Stimulated activated CD8-positive, alpha-beta memory T cell treated with anti-CD3 and anti-CD28 coated beads, Interleukin-4, amount 100 ng/mL, for 1 hour (primary cell): ENCODE measurements at places on chromosomes 7 and 10.
A peak's percentile ranks its signal among the peaks of the same experiment; 100 is the strongest.

DNA sequence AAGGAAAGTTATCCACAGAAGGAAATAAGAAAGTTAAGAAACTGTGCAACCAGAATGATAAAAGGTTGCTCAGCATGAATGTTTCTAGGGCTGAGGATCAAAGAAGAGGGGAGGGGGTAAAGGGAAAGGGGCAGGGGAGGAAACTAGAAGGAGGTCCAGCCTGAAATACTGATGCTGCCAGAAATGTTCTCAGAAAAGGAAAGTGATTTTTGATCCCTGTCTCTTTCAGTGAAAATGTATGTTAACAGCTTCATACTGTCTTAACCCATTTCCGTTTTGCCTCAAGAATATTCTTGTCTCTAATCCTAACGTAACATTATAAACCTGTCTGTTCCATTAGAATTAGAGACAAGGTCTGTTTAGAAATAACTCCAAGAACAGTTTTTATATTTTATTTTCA is 49.6 kb downstream of the NEBL start:
- DNase-seq = no peak

DNA sequence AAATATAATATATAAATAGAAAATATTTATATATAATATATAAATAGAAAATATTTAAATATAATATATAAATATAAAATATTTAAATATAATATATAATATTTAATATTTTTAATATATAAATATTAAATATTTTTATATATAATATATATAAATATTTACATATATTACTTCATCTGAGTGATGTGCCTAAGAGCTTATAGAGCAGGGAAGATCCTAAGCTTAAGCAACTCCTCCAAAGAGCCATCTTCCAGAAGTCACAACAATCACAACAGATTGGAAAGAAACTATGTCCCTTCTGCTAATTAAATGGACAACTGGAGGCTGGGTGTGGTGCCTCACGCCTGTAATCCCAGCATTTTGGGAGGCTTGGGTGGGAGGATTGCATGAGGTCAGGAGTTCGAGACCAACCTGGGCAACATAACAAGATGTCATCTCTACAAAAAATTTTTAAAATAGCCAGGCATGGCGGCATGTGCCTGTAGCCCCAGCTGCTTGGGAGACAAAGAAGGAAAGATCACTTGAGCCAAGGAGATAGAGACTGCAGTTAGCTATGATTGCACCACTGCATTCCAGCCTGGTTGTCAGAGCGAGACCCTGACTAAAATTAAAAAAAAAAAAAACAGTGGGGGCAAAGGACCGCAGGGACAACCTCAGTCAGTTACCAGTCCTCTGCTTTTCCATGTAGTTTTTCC is 198.7 kb downstream of the SKIDA1 start:
- no peak for DNase-seq

DNA sequence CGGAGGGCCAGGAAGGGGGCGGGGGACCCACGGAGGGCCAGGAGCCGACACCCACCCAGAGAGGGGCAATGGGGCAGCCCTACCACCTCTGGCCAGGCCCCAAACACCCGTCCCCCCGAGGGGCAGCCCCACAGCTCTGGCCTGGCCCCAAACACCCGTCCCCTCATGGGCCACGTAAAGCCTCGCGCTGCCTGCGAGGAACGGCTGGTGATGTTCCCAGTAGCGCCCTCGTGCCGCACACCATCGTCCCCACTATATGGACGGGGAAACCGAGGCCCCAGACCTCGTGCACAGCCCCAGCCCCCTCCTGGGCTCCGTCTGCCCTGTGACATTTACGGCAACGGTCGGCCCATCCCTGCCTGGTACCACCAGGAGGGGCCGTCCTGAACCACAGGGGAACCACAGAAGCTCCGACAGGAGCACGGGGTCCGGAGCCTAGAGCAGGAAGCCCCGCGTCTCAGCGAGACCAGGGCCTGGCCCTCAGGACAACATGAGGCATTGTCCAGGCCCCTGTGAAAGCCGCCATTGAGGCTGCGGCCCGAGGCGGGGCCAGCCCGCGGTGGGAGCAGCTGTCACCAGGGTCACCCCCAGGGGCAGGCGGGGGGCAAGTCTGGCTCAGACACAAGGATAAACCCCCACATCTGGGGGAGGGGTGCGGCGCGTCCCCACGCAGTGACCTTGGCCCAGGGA is 35.6 kb downstream of the GET4 start:
- DNase-seq = no peak

DNA sequence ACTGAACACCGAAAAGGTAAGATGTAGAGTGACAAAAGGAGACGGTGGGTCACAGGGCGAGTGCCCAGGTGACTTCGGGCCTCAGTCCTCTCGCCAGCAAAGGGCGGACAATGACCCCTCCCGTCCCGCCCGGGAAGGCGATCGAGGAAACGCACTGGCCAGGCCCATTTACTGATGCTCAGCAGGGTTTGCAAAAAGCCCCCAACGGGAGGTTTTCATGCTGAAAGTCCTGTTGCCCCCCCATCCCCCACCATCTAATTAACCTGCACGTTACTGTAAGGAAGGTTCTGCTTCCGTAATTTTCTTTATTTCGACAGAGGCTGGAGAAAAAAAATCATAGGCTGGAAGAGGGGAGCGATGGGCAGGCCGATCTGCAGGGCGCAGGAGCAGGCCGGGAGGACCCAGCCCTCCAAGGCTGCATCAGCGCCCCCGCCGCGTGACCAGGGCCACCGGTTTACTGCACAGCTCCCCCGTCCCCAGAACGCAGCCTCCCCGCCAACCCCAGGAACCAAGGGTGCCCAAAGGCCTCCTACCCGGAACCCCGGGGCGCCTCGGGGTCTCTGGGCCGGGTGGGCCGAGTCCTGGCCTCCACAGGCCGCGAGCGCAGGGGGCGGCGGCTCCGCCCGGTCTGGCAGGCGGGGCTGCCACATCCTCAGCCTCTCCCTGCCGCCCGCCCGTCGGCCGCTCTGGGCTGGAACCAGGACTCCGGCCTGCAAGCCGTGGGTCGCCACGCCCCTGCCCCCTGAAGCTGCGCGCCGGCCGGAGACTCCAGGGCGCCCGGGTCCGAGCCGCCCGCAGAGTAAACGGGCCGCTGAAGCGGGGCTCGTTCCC is 613 bp downstream of the OAT start:
- peak; percentile 6 for DNase-seq

- DNase-seq = no peak
Measured at GRCh38 chr10:114709984-114710383, 51.9 kb upstream of the ABLIM1 start.

DNA sequence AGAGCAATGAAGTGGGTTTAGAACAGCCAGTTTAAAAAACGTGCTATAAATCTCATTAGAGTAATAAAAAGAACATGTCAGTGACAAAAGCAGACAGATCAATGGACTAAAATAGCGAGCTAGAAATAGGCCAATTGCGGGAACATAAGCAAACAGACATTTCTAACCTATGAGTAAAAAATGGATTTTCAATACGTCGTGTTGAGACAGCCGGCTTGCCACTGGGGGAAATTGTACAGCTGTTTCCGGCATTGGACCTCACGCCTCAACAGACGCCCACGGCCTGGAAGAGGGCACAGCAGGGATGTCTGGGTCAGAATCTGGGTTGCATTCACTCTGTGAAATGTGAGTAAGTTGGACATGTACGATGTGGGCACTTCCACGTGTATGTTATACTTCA is 92.9 kb downstream of the SVOPL start:
- no peak for DNase-seq

DNA sequence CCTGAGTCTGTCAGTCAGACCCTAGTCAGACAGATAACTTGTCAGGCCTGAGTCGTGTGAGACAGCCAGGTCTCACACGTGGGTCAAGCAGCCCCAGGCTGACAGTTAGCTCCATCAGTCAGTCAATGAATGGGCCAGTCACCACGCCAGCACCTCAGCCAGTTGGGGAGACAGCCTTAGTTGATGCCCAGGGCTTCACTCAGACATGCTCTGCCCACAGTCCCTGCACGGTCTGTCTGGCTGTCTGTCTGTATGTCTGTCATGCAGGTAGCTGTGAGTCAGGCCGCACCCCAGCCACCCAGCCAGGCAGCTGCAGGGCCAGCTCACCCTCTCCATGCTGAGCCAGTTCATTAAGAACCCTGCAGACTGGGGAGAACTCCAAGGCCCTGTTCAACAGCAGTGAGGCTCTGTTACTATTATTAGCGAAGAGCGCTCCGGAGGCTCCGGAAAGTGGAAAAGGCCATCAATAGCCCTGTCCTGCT is 141.1 kb upstream of the PCBD1 start:
- DNase-seq = no peak

DNA sequence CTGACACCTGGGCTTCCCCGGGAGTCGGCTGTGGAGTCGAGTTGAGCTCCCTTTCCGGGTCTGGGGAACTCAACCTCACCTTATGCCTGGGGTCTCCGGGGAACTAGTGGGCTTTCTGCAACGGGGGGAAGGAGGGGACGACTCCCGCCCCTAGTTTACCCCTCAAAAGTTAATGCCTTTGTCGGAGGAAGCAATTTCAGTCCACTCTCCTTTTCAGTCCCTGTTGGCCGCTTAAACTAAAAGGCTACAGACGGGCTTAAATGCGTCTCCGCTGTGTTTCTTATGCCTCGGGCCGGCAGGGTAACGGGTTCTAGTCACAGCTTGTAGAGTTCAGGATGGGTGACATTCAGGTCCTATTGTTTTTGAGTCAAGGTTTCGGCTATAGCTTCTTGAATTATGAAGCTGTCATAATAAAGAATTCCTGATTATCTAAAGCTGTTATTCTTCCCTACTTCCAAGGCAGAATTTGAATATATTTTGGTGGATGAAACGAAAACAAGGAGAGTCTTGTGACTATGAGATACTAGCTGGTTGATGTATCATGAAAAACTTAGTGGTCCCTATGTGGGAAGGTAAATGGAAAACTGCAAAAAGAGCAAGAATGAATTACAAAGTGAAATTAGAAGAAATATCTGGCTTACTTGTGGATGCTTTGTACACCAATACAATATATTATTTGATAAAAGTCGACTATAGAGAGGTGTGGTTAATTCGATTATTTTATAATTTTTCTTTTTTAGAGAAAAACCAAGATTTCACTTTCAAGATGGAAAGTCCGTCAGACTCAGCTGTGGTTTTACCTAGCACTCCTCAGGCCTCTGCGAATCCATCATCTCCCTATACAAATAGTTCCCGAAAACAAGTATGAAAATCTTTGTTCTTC is 495 bp downstream of the SFR1 start:
- DNase-seq = no peak

DNA sequence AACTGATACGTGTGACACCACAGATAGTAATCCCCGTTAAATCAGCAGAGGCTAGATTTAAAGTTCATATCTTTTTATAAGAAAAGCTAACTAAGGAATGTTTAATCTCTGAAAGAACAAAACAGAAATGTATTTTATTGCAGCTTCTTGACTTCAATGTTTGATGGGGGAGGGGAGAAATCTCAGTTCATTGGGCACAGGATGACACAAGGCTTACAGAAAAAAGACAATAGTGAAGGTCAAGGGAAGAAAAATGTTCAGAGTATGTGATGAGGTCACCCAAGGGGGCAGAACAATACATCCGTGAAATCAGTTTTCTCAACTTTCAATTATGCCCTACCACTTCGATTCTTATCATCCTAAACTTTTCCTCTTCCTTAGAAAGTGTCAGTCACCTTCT is 102.9 kb downstream of the ELAPOR2 start:
- no peak for DNase-seq

DNA sequence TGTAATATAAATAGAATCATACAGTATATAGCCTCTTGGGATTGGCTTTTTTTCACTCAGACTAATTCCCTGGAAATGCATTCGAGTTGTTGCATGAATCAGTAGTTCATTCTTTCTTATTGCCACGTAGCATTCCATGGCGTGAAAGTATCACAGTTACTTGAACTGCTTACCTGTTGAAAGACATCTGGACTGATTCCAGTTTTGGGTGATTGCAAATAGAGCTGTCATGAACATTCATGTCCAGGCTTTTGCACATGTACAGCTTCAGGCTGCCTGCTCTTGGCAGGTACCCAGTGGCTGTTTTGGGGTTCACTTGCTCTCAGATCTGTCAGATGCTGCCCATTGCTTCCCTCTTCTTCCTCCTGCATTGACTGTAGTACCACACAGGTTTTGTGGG is 54.9 kb downstream of the LRGUK start:
- DNase-seq = no peak

- DNase-seq = no peak
Measured at GRCh38 chr10:57992321-57993077, 275.2 kb downstream of the IPMK start.

- DNase-seq = no peak
Measured at GRCh38 chr7:134632937-134633540, 13.6 kb upstream of the BPGM start.

DNA sequence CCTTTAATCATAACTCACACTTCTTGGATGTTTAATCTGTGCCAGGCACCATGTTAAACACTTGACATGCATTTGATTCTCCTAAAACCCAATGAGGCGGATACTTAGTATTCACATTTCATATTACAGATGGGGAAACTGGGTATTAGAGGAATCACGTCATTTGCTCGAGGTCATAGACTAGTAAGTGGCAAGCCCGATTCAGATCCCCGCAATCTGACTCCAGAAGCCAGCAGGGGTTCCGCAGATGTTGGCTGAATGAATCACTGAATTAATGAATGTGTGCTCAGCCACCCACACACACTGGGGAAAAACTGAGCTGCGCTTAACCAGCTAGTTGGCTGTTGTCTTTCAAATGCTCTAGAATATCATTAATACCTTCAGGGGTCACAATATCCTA is 22.5 kb upstream of the ENO4 start:
- no peak for DNase-seq

DNA sequence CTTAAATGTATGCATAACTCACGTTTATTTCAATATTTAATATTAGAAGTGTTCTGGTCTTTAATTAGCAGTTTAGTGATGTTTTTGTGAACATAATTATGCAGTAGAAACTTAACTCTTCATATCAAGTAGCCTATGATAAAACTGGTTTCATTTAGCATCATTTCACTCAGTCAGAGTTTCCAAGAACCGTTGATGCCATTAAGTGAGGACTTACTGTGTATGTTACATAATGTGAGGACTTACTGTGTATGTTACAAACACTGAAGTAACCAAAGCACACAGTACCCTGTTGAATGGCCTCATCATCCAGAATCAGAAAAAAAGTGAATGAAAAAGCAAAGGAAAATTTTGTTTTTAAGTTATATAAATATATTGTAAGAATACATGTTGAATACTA is 32.9 kb upstream of the PBLD start:
- no peak for DNase-seq

- DNase-seq = no peak
Measured at GRCh38 chr7:129923709-129924108, 29.1 kb downstream of the UBE2H start.

- no peak for DNase-seq
Measured at GRCh38 chr10:61836888-61837754, 64.4 kb upstream of the ARID5B start.
